PC-3 (cell line): ENCODE measurements at places on chromosomes 4 and X.
A peak's percentile ranks its signal among the peaks of the same experiment; 100 is the strongest.

- no peak for DNase-seq
Observed at GRCh38 chrX:5236749-5237148, 991.9 kb downstream of the NLGN4X start.

DNA sequence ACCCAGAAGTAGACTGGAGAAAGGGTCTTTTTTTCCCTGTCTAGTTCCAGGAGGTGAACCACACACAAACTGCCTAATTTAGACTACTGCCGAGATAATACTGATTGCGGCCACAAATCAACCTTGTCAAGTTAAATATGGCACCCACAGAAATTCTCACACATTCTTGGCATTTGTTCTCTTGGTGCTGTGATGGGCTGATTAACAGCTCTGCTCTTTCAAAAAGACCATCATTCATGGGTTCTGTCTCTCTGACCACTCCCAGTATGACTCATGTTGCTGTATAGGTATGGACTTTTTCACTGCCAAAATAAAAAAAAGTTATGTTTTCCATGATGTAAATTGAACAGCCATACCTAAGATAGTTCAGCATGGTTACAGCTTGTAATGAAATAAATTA, 1003.5 kb upstream of the LCORL start:
- DNase-seq, result no peak

GRCh38 chrX:24550166-24550565, 85.1 kb downstream of the PDK3 start:
- DNase-seq, result no peak

DNA sequence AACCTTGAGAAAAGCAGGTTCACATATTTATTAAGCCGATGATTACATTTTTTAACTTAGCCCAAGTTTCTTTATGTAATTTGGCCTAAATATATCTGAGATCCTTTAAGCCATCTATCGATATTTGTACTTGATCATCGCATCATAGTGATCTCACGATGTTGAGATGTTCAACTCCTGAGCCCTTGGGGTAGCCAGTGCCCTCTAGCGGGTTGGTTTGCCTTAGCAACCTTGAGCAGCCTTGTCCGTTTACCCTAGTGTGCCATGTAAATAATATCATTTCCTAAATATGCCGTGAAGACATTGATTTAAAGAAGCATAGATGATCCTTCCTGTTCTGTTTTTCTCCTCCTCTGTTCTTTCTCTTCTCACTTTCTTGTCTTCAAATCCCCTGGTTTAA, 432.2 kb downstream of the RPA4 start:
- peak; percentile 21 for DNase-seq

DNA sequence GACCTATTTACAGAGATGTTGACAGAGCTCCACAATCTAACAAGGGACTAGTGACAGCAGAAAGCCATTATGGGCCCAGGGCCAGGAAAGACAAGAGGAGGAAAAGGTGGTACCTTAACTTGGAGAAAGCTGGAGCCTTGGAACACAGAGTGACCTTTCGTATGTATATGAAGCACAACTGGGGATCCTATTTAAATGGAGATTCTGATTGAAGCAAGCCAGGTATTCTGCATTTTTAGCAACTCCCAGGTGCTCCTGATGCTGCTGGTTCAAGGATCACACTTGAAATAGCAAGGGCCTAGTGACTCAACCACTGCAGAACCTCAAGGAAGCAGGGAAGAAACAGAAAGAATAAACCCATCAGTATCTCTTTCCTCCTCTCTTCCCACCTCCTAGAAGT, 99.4 kb downstream of the TMEM47 start:
- DNase-seq, result no peak

DNA sequence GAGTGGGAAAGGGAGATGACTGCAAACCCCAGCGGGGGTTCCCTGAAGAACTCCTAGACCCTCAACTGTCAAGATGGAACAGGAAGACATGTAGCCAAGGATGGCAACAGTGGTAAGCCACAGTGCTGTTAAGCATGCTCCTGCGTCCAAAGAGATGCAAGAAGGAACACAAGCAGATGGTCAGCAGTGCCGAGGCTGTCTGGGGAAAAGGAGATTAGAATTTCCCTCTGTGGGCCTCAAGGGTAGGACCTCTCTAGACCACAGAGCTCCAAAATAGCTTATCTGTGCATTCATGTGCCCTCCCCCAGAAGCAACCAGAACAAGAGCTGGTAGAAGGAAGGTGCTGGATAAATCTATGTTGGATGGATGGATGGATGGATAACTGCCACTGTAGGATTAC, 82.0 kb upstream of the CPEB2 start:
- DNase-seq, result no peak

- no peak for DNase-seq
Observed at GRCh38 chr4:158008551-158009218, 164.1 kb downstream of the GASK1B start.

DNA sequence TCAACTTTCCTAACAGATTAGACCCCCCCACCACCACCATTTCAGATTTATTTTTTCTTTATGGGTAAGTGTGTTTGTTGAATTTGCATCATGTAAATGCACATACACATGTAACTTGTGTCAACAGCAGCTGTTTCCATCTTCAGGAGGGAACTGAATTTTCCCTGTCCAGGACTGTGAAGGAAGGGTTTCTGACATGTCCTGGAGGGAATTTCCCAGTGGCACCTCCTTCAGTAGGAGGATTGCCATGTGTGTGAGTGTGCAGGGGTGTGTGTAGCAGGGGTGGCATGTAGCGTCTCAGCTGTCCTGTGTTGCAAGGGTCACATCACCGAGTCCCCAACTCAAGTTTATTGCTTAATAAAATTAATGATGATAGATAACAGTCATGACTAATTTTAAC, 19.7 kb downstream of the HERC6 start:
- no peak for DNase-seq

DNA sequence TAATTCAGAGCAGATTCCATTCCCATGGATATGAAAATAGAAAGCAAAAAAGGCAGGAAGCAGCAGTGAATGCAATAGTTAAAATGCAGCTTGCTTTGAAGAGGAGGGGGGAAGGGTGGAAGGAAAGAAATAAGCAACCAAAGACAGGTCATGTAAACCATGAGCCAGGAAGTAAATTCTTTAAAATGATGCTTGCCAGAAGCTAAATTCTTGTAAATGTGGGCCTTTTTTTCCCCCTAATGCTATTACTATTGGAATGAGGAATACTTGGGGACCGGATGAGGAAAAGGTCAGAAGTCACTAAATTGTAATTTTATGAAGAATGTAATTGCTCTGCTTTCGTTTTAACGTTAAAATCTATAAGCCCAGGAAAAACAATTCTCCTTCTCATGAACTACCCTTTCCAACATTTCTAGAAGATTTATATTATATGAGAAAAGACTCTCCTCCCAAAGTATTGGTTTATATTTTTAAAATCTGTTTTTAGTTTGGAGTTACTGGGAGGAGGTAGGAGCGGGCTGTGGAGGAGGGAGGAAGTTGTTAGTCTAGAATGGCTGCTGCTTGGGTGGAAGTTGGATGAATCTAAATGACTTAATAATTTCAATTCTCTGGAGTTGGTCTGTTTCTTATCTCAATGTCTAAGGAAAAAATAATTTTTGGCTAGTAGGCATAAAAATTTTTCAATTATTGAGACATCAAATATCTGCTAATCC, 77.6 kb upstream of the PCDH18 start:
- DNase-seq, result no peak
